ENCODE measurements at places on chromosomes 1 and 21. TPM values are rescaled to one million over a fixed set of nuclear protein-coding genes. Genes with fewer than 3 reads are reported as not detected.

GRCh38 chr1:9228609-9229008 is 6.0 kb upstream of the H6PD start:
- DNase-seq = no peak

DNA sequence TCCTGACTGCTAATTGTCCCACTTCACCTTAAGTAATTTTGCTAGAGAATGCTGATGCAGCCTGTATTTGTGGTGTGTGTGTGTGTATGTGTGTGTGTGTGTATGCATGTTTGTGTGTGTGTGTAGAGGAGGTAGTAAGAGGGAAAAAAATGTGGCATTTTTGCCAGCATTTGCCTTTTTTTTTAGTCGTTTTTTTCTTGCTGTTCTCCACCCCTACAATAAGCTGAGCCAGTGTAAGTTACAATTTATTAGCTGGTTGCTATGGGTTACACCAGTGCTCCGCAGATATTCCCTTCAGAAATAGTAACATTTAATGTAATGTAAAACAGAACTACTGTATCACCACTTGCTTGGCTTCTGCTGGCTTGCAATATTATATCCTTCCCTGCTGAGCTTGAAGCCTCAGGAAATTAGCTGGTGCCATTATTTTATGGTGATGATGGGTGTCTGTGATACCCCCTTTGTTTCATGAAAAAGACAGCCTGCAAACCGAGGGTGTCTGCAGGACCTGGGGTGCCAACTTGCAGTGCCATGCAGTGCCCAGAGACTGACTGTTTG is 23.4 kb upstream of the IGSF3 start:
- DNase-seq = no peak

DNA sequence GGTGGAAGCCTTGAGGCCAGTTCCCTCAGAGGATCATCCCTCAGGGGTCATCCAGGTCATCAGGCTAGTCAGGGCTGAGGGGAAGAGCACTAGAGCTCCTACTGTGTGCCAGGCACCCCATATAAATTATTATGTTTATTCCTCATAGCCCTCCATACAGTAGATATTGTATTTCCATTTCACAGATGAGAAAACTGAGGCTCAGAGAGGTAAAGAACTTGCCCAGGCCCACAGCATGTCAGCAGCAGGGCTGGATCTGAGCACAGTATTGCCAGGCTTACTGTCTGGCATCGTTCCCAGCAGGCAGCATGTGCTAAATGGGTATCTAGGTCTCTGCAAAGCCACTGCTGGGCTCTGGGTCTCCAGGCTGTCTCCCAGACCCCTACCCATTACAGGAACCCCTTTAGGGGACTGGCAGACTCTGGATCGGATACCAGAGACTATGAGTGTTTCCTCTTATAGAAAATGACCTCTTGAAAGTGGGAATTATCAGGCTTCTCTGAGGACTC is 153.3 kb downstream of the PTPRU start:
- DNase-seq = no peak

INSRR gene
- total RNA-seq = not detected

GPN2 gene
- 10.0 TPM for total RNA-seq

TMEM82 gene
- total RNA-seq = not detected

GRCh38 chr21:29506214-29506613 is 207.5 kb downstream of the BACH1 start:
- DNase-seq = no peak

RUNX3 gene
- total RNA-seq = 4.6 TPM

DNA sequence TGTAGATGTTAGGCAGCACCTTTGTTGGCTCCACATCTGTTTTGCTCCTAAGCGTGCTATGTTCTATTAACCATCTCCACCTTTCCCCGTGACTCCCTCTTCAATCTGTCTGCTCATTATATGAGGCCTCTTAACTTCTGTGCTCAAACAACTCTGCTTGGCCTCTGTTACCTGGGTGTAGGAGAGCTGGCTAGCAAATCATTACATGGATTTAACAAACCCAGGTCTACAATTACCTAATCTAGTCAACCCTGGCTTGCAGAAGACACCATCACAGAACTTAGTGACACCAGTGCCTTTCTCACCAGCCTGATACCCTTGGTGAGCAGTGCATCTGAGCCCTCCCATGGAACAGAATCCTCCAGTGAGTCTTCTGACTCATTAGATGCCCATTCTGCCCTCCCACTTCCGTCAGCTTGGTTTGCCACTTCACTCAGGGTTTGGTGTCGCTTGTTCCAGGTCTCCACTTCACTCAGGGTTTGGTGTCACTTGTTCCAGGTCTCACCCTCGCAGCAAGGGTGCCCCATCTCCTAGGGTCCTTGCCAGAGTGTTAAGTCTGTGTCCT is 92.0 kb upstream of the KIF26B start:
- DNase-seq = no peak

Data from MG63 (cell line).